Amniotic stem cell (primary cell): ENCODE measurements at places on chromosomes 11 and 22.

GRCh38 chr11:126129727-126130671, 67.3 kb upstream of the CDON start:
- DNase-seq: no peak

- DNase-seq: no peak
Measured at GRCh38 chr22:31983911-31984656, 39.7 kb downstream of the YWHAH start.

GRCh38 chr22:48660790-48661740, 1166.6 kb downstream of the BRD1 start:
- DNase-seq: no peak

- no peak for DNase-seq
Measured at GRCh38 chr11:102280245-102280833, 36.9 kb upstream of the BIRC3 start.

DNA sequence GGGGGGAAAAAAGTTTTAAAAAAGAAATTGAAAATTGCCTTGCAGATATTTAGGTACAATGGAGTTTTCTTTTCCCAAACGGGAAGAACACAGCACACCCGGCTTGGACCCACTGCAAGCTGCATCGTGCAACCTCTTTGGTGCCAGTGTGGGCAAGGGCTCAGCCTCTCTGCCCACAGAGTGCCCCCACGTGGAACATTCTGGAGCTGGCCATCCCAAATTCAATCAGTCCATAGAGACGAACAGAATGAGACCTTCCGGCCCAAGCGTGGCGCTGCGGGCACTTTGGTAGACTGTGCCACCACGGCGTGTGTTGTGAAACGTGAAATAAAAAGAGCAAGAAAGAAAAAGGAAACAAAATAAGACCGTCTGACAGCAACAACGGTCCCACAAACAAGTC, 964.9 kb downstream of the NTM start:
- DNase-seq: no peak

GRCh38 chr22:30239488-30240405, 6.8 kb downstream of the LIF start:
- DNase-seq: no peak

DNA sequence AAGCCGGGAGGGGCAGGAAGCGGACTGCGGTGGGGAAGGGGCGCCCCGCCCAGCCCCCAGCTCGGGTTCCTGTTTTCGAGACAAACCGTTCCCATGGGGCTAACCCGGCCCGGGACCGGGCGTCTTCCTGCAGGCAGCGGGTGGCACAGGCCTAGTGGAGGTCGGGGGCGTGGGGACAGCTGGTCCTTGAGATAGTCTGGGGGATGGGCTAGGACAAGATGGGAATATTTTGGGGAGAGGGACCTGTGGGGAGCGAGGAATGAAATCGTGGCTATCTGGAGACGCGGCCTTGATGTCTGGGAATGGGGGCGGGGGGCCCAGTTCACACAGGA, 1.2 kb upstream of the RASGRP2 start:
- no peak for DNase-seq

DNA sequence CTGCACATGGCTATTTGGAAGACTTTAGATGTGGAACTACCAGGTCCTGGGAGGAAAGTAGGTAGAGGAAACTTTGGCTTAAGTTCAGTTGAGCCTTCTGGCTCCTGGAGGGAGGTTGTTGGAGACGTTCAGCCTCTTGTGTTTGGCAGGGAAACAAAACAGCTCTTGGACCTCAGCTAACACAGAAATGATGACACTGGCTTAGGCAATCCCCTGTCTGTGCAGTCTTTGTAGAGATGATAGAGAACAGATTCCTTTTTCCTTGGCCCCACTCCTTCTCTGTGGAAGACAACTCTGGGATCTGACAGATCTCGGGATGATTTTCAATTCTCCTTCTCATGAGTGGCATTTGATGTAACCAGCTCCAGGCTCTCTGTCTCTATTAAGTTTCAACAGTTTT, 428.5 kb downstream of the TMEM135 start:
- no peak for DNase-seq

GRCh38 chr11:122112470-122113365, 3.3 kb downstream of the BLID start:
- no peak for DNase-seq

DNA sequence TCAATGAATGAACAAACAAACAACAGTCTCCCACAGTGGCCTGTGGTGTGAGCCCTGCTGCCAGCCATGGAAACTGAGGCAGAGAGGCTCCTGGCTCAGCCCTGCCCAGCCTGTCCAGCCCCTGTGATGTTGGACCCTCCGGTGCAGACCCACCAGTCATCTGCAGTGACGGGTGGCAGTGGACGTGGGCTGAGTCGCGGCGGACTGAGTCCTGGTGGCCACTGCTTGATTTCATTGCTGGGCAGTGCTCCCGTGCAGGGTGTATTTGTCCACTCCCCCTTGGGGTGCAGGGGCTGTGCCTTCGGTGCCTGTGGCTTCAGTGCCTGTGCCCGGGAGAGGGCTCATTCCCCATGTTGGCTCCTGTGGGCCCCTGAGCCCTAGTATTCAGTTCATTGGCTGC, 31.9 kb upstream of the MUC5AC start:
- DNase-seq: no peak

DNA sequence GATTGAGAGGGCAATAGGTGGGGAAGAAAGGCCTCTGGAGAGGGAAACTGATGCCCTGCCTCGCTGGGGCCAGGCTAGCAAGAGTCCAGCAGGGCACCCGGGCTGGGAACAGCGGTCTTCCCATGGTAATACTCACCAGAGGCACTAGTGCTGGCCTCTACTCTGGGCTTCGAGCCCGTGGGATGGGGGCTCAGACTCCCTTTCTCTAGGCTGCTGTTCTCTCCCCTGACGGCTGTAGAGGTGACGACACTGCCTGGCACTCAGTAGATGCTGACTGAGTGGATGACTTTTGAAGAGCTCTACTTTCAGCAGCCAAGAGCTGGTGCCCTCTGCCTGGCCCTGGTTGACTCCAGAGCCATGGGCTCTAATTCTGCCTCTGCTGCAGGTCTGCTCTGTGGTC, 818 bp upstream of the C1QTNF4 start:
- DNase-seq: no peak

GRCh38 chr11:10522276-10522675, 18.7 kb downstream of the RNF141 start:
- DNase-seq: no peak

DNA sequence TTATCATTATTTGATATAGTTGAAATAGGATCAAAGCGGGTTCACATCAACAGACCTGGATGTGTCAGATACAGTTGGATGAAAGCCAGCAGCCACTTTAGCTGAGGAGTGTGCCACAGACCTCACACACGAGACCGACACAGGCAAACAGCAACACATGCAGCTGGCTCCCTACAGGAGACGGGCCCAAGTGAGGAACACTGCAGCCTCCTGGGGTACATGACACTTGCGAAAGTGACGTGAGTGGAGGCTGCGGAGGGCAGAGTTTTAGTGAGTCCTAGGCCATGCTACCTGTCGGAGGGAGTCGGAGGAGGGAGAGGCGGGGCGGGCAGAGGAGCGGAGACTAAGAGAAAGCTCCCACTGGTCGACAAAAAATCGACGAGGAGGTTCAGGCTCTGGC, 100.9 kb upstream of the BID start:
- DNase-seq: no peak

DNA sequence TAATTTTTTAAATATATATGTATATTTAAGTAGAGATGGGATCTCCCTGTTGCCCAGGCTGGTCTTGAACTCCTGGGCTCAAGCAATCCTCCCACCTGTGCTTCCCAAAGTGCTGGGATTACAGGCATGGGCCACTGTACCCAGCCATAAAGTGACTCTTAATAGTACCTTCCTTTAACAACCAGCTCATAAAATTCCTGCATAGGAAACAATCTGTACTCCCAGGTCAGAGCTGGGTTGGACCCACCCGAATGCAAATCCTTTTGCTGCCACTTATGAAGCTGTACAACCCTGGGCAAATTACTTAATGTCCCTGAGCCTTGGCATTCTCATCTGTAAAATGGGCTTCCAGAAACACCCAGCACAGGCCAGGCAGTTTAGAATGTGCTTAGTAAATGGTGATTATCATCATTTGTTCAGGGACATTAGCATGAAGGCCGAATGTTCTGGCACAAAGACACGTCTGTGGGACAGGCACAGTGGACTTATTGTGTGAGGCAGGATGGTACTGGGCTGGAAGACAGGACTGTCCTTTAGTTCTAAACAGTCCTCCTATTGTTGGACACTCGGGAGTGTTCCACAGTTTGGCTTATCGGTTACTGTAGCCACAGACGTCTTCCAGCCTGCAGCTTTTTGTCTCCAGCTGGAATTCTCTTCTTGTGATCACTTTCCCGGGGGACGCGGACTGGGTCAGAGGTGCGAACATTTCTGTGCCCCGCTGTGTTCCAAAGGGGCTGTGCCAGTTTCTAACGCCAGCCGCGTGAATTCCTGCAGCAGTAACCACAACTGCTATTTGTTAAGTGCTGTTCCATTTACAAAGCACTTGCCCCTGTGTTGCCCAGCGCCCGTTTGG, 6.0 kb downstream of the PDXP start:
- no peak for DNase-seq

DNA sequence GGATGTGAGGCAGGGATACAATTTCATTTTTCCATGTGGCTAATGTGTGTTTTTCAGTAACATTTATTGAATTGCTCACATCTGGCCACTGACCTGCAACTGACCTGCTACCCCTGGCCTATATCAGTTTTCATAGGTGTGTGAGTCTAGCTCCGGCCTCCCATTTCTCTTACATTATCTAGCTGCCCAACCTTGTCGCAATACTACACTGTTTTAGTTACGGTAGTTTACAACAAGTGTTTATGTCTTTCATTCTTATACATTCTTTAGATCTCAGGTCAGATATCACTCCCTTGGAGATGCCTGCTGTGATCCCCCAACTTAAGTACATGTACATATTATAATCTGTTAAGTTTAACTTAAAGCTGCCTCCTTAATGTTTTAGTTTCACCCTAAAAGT, 2.3 kb upstream of the CYB5R2 start:
- DNase-seq: no peak

- DNase-seq: peak; percentile 35
Measured at GRCh38 chr11:43852057-43852636, 28.5 kb upstream of the ALKBH3 start.

DNA sequence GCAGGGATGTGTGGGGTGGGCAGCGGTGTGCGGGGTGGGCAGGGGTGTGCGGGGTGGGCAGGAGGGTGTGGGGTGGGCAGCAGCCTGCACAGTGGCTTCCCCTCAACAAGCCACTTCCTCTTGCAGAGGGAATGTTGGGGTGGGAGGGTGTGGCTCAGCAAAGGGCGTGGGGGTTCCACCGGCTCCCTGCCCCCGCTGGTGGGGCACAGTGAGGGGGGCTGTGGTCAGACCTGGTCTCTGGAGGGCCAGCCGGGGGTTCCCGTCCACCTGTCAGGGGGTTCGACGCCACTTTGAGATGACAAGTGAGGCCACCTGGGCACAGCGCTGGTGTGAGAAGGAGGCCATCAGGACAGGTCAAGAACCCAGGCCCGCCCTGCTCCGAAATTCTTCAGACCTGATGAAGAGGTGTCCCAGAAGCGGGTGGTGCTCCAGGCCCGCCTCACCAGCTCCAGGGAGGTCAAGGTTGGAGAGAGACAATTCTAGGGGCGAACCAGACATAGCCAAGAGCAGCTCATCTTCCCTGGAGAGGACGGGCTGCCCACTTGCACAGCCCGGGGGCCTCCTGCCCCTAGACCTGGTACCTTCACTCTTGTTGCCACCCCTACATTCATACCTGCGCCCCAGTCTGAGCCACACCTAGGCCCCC, 1.3 kb downstream of the C11orf21 start:
- no peak for DNase-seq

DNA sequence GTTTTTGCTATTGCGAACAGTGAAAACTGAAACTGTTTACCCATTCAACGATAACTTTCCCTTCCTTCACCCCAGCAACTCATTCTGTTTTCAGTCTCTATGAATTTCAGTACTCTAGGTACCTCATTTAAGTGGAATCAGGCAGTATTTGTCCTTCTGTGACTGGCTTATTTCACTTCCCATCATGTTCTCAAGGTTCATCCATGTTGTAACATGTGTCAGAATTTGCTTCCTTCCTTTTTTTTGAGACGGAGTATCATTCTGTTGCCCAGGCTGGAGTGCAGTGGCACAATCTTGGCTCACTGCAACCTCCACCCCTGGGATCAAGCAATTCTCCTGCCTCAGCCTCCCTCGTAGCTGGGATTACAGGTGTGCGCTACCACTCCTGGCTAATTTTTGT, 23.7 kb downstream of the HTR3B start:
- DNase-seq: no peak

DNA sequence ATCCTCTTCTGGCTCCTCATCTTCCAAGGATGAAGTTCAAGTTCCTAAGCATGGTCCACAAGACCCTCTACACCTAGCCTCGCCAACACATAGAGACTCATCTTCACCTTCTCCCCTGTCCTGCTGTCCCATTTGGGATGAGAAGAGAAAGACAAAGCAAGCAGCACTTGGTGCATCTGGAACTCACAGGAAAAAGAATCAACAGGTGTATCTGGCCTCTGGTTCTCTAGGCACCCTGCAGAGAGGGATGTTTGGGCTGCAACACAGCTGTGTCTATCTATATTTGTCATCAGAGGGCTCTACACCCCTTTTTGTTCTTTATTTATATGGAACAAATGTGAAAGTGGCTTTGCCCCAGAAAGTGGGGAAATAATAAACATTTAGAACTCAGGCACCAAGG, 82.1 kb upstream of the GALNT18 start:
- DNase-seq: no peak

- no peak for DNase-seq
Measured at GRCh38 chr22:47197773-47198500, 435.5 kb downstream of the TBC1D22A start.

DNA sequence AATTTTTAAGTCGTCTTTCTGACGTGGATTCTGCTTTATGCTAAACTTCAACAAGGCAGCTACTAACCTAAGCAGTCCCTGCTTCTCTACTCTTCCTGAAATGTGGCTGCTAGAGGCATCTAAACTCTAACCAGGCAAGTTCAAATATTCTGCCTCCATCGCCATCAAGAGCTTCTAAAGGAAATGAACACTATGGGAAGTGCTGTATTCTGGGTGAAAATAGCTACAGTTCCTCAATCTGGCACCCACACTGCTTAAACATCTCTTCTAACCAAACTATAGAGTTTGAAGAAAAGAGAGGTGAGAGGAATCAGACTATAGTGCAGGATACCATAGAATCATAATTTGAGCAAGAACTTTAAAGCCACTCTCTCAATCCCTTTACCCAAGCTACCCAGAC, 6.3 kb downstream of the NRIP3 start:
- no peak for DNase-seq

DNA sequence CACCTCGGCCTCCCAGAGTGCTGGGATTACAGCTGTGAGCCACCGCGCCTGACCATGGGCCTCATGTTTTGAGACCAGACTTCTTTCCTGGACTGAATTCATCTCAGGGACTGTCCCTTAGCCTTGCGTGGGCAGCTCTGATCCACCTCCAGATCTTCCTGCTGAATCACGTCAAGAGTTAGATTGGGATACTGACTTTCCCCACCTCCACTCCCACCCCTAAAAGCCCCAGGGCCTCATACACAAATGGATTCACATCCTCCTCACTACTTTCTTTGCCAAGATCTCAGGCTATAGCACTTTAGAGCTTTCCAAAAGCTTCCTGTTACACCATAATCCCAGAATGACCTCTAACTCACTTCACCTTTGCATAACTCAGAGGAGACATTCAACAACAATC, 12.1 kb downstream of the CCDC87 start:
- DNase-seq: no peak

DNA sequence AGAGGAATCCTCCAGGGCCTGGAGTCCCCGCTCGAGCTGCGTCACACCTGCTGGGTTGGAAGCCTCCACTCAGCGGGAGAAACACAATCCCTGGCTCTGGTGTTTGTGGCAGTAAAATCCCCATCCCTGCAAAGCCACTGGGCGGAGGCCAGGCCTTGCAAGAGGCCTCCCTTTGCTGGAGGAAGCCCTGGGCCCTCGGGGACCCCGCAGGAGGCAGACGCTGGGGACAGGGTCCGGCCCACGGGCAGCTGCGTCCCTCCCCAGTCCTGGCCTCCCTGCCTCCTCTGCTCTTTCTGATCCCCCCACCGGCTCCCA, 194.7 kb downstream of the BRD1 start:
- DNase-seq: no peak
